Stimulated activated CD8-positive, alpha-beta memory T cell treated with anti-CD3 and anti-CD28 coated beads, Interleukin-15, amount 100 ng/mL, for 48 hours (primary cell): ENCODE measurements at places on chromosomes 7 and 10.

GRCh38 chr7:44769776-44770294, 21.2 kb downstream of the ZMIZ2 start:
- no peak for DNase-seq

- DNase-seq: no peak
Measured at GRCh38 chr10:13441476-13441875, 87.3 kb downstream of the BEND7 start.

DNA sequence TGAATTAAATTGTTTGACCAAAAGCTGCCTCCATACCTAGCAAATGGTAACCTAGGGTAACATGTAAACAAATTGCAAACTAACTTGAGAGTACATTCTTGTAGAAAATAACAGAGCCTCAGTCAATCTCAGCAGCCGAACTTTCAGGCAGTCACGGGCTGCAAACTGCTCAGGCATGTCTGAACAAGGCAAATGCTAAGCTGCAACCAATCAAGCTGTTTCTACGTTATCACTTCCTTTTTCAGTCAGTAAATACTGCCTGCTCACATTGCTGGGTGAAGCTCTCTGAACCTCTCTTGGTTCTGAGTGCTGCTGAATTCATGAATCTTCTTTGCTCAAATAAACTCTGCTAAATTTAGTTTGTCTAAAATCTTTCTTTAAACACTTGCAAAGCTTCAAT, 1212.4 kb downstream of the SORCS1 start:
- DNase-seq: no peak

DNA sequence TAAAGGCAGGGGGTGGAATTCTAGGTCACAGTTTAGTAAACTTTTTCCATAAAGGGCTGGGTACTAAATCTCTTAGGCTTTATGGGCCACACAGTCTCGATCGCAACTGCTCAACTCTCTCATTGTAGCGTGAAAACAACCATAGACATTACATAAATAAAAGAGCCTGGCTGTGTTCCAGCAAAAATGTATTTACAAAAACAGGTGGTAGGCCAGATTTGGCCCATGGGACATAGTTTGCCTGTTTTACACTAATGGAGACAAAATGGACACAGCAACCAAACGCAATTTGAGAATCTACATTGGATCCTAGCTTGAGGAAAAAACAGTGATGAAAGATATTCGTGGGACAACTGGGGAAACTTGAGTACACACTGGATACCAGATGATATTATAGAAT, 23.2 kb upstream of the MALSU1 start:
- no peak for DNase-seq

GRCh38 chr10:61757525-61758397, 95.0 kb downstream of the CABCOCO1 start:
- DNase-seq: no peak

GRCh38 chr7:151226560-151226874, 488 bp downstream of the ABCF2 start:
- DNase-seq: no peak

DNA sequence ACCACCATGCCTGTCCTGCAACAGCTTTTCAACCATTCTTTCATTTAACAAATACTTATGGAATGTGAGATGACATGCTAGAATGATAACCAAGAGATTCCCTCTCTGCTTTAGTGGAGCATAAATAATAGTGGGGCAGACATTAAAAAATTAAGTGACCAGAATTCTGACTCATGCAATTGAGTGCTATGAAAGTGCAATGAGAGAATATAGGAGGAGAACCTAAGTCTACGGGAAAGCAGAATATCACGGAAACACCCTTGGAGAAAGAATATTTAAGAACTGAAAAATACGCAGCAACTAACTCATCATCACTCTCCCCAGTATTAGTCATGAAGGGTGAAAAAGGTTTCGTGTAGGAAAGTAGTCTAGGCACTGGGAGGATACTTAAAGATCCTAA, 7.1 kb downstream of the KIF5B start:
- no peak for DNase-seq

GRCh38 chr7:149606826-149607225, 109.2 kb upstream of the ZNF746 start:
- DNase-seq: no peak

DNA sequence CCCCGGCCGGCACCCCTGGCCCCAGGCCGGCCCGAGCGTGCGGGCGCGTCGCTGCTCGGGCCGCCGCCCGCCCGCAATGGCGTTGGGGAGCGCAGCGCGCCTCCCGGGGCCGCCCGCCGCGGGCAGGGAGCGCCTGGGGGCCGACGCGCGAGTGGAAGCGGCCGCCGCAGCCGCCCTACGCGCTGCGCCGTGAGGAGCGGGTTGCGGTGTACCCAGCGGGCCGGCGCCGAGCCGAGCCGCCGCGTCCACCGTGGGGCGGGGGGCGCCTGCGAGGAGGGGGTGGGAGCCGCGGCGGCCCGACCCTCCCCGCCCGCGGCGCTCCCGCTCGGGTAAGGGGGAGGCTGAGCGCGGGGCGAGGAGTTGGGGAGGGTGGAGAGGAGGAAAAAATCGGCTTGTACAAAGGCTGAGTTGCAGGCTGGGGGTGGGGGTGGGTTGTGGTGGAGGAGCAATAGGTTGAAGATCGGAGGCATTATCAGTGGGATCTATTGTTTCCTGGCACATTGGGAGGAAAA, 473 bp downstream of the PPP1R9A start:
- DNase-seq: no peak

- no peak for DNase-seq
Measured at GRCh38 chr7:69365651-69366192, 232.6 kb upstream of the AUTS2 start.

GRCh38 chr7:25756601-25757000, 395.4 kb upstream of the NFE2L3 start:
- DNase-seq: no peak

DNA sequence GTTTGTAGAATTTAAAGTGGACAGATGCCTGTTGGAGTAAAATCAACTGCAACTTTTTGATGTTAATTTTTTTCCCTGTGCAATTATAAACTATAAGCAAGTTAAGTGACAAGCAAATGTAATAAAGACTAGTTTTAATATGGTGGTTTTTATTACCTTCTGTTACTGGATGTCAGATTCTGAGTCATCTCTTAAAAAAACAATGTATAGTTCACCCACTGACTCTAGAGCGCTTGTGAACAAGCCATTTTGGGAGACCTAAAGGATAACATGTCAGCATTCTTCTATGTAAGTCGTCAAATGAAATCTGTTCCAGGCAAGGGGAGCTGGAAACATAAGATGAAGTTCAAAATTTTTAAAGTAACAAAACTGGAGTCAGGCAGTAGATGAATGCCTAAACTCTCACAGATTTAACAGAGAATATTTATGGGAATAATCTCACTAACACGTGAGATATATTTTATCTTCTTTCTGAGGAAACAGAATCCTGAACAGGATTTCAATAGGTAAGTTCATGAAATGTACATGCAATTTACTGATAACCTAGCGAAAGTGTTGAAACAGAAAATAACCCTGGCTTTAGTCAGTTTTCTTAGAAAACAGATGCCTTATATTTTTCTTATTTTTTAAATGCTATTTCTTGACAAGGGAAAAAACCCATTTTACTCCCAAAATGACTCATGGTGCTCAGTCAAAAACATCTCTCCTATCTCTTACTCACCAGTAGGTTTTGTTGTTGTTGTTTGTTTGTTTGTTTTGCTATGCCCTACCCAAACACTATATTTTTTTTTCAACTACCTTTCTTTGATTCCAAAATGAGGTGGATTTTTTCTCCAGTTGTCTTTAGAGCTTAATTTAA, 91.7 kb downstream of the SLC39A12 start:
- no peak for DNase-seq

- DNase-seq: no peak
Measured at GRCh38 chr10:110352930-110353243, 48.2 kb upstream of the SMNDC1 start.

GRCh38 chr7:25851332-25852210, 300.4 kb upstream of the NFE2L3 start:
- peak; percentile 44 for DNase-seq

DNA sequence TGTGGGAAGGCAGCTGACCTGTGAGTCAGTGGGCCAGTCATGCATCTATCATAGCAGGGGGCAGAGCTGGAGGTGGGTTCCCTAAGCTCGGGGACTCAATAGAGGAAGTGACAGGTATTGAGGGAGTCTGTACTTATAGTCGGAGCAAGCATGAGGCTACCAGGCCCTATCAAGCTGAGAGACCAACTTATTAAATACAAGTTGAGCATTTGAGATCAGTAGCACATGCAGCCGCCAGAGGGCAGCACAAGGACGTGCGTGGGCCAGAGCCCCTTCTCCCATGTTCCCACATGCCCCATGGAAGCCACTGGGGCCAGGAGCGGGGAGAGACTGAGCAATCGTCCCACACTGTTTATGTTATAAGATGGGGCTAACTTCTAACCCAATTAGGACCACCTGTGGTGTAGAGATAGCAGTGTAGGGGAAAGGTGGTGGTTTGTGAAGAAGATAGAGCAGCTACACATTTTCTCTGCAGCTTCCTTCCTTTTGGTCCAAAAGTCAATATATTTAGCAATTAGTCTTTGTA, 13.0 kb upstream of the STK31 start:
- peak; percentile 27 for DNase-seq

- DNase-seq: no peak
Measured at GRCh38 chr7:41882256-41882655, 179.4 kb upstream of the INHBA start.

DNA sequence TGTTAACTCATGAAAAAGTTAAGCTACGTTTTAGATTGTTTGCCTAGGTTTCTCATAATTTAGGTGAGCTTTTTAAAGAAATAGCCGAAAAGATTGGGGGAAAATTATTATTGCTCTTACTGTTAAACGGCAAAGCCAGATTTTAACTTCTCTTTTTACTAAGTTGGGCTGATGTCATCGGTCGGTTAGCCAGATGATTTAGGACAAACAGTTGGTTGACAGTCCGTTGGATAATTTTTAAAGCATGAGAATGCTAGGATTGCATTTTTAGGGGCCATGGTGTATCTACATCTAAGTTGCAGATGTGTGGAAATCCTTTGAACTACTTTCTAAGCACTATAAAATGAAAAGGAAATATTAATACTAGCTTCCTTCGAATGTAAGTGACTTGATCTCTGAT, 280.9 kb upstream of the AKR1E2 start:
- no peak for DNase-seq

DNA sequence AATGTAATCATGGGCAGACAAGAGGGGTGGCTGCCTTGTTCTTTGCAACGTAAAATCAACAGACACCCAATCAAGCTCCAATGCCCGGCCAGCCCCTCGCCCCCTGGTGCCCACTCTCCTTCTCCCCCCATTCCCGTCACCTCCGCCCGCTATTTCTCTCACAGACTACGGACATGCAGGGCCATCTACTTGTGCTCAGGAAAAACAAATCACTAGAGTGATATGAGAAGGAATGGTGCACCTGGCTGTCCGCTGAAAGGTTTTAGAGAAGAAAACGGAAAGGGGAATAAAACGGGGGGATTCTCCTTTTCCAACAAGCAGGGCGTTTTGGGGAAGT, 396 bp downstream of the GRM8 start:
- DNase-seq: no peak

DNA sequence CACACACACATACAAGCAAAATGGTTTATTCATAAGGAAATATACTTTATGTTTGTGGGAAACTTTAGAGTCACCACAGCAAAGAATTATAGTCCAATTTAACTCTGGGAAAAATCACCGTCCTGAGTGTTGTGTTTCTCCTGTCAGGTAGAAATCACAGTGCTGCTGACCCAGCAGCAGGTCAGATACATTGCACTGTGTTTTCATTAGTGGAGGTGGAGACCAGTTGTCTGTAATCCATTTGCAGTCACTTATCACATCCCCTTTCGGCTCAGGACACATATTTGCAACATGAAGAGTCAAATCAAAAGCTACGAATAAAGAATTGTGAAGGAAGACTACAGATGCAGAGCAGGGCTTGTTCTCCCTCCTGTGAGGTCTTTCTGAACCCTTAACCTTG, 799.6 kb downstream of the GRM8 start:
- DNase-seq: no peak

- no peak for DNase-seq
Measured at GRCh38 chr7:2843711-2844152, 376 bp downstream of the GNA12 start.

DNA sequence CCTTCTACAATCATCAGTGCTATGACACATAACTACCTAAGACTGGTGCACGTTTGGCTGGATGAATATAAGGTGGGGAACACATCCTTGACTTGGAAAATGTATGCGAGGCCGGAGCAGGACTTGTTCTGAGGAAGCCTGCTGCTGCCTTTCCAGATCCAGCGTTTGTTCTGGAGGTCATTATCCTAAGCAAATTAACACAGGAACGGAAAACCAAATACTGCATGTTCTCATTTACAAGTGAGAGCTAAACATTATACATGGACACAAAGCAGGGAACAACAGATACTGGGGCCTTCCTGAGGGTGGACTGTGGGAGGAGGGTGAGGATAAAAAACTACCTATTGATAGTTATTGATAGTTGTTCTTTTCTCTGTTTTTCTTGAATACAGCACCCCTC, 10.8 kb upstream of the GALNT11 start:
- DNase-seq: no peak

DNA sequence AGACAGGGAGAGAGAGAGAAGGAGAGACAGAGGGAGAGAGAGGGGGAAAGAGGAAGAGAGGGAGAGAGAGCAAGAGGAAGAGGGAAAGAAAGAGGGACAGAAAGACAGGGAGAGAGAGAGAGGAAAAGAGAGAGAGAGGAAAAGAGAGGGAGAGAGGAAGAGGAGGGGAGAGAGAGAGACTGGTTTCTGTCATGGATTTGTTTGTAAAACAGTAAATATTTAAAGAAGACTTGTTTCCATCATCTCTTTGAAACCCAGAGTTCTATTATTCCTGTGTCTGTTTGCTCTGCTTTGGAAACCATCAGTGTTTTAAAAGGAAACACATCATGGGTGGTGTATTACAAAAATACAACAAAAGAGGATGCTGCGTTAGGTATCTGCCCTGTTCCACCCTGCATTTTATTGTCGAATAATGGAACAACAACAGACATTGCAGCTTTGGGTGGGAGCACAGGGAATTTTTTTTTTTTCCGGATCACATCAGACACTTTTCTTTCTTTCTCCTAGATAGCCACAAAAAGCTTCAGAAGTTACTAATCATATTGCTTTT, 150.7 kb upstream of the RSU1 start:
- DNase-seq: no peak

DNA sequence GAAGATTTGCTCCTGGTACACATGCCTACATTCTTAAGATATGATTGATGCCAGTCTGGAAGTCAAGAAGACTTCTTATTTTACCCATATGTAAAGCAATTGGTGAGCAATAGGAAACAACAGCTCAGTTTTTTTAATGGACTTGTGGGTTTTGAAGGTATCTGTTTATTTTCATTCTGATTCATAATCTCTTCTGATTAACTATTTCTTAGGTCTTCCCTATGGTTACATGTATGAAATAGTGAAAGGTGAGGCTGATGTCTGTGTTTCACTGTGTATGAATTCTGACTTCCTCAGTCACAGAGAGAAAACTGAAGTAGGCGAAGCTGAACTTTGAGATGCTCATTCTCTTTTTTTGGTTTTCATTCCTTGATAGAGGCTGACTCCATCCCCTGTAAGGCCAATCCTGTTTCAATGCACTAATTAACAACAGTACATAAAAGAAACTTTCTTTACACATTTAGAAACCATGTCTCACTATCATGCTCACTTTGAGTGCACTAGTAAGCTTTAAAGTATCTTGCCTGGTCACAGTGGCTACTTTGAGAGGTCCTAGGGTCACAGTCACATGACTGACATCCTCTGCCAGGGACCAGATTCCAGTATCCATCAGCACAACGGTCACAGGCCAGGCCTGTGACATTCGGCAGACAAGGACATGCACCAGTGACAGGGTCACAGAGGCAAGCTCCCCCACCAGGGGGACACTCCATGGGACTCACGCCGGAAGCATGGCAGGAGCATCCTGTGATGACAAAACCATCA, 59.5 kb upstream of the LAMB1 start:
- DNase-seq: no peak
